ENCODE measurements at places on chromosomes 1 and 21. TPM values are rescaled to one million over a fixed set of nuclear protein-coding genes. Genes with fewer than 3 reads are reported as not detected.

The INAVA gene
- not detected for polyA plus RNA-seq

GRCh38 chr1:224045556-224045955, 68.4 kb upstream of the FBXO28 start:
- no peak for DNase-seq

GRCh38 chr1:227170361-227171166, 147.7 kb downstream of the CDC42BPA start:
- no peak for DNase-seq

DNA sequence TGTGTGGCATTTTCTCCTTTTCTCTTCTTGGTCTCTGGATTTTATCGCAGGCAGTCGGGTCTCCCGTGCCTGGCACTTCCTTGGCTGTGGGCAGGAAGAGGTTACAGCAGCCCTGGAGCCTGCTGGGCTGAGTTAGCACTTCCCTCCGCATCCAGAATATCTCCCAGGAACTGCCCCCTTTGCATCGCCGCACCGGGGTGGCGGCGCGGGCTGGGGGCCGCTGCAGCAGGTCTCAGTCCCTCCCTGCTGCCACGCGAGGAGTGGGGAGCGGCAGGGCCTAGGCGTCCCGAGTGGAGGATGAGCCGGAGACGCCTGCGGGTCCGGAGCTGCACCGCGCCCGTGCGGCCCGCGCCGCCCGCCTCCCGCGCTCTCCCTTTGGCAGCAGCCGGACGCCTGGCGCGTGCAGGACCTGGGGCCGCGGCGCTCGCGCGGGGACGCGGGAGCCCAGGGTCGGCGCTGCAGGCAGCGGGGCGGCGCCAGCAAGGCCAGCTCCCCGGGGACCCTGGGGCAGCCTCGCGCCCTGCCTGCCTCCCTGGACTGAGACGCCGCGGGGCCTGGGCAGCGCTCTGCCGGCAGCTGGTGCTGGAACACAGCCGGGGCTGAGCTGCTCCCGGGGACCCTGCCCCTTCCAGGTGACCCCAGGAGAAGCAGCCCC, 192.8 kb downstream of the PRDM2 start:
- DNase-seq = no peak

All from naive thymus-derived CD4-positive, alpha-beta T cell (primary cell).